ENCODE measurements at places on chromosomes 3 and 15. TPM values are rescaled to one million over a fixed set of nuclear protein-coding genes. Genes with fewer than 3 reads are reported as not detected.

DNA sequence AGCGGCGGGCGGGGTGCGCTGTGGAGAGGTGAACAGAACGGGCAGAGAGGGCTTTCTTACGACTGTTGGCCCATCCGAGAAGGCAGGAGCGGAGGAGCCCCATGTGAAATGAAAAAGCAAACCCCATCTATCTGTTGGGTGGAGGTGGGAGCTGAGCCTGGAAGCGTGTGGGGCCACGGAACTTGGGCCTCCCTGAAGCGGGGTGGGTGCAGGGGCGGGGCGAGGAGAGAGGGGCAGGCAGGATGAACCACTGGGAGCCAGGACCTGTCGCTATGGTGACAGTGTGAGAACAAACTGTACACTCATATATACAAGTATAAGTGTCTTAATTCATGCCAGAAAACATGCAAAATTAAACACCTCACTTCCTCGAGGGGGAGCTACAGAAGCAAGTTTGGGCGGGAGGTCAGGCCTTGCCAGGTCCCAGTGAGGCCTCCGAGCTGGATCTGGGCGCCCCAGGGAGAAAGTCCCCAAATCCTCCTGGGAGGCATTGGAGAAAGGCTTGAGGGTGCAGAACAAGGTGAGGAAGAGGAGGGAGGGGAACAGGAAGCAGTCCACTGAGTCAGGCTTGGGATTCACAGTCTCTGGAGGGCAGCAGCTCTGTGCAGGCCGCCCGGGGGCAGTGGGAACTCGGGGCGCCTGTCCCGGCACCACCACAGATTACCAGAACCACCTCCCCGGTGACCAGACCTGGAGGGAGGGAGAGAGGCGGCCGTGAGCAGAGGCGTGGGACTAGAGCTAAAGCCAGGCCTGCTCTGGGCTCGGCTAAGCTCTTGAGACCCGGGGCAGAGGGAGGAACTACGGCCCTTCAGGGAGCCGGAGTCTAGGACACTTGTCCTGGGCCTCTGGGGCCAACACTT is 34.8 kb downstream of the RBPMS2 start:
- peak overlapping the region; percentile 39 for H3K4me3 ChIP-seq
- DNase-seq = peak; percentile 98
- H3K36me3 ChIP-seq = peaks cover 17% of the 10 kb centered on the region
- H3K27me3 ChIP-seq = no peaks in the 10 kb centered on the region
- H3K4me1 ChIP-seq = no peaks in the 10 kb centered on the region

DNA sequence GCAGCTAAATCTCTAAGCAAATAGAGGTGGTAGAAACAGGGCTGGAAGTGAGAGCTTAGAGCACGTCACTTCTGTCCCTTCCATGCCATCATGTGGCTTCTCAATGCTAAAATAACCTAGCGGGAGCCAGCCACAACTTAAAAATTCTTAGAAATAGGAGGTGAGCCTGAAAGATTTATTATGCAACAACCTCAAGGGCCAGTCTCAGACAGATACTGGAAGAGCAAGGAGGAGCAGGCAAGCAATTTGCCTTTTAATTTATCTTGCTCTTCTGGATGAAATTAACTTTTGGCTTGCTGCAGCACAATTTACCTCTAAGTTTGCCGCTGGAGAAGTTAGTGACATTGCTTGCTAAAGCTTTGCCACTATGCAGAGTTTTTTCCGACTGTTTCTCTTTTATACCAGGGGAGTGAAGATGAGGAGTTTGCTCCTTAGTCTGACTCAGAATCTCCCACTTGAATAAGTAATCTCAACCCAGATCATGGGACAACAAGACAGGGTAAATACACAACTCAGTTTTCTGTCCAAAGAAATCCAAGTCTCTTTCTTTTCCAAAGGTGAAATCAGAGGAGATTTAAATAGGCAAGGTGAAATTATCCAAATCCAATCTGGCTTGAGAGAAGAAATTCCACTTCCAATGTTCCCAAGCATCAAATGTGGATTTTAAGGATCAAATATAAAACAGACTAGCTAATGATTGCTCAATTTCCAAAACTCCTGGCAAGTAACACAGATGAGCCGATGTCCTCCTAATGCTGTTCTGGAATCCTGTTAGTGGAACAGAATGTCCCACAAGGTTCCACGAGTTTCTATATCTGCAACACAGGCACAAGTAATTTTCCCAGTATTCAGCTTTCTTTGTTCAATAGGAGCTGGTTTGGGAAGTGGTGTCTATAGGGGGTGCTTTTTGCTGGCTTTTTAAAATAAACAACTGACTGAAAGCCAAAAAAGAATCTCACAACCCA is 329.4 kb upstream of the RORA start:
- no peak for DNase-seq
- H3K4me1 ChIP-seq = no peaks in the 10 kb centered on the region
- H3K36me3 ChIP-seq = no peaks in the 10 kb centered on the region

GRCh38 chr3:188951734-188952133 is 220.0 kb upstream of the TPRG1 start:
- H3K4me1 ChIP-seq = no peaks in the 10 kb centered on the region
- no peaks in the 10 kb centered on the region for H3K27me3 ChIP-seq

DNA sequence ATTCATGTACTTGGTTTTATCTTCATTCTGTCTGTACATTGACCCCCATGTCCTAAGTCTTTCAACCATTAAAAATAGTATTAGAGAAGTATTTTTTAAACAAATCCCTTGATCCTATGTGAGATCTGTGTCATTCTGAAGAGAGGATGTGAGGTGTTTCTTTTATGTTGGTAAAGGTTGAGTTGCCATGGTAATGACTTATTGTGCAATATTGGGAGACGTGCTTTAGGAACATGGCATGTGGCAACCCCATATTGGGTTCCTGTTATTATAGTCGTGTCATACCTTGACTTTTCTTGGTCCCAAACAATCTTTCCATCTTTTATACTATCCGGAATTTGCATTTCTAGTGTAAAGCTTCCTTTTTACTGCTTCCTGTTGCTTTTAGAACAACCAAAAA is 203.1 kb downstream of the KCNAB1 start:
- H3K27me3 ChIP-seq = no peaks in the 10 kb centered on the region
- H3K4me3 ChIP-seq = no peak overlapping the region
- DNase-seq = no peak
- H3K36me3 ChIP-seq = no peaks in the 10 kb centered on the region
- no peak overlapping the region for H3K27ac ChIP-seq

DNA sequence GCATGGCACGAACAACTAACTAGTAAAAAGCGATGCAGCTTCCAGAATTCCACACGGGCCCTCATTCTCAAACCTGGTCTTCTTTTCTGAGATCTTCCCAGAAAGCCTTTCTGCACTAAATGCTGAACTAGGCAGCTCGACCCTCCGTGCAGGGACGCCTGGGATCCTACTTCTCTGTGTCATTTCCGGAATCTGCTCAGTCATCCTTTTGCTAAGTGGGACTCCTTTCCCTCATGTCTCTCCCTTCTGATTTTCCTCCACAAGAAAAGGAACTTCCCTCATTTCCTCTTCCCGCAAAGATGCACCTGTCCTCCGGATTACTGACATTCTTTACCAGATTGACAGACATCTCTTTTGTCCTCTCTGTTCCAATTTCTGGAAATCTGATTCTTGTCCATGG is 9.2 kb upstream of the HES1 start:
- no peaks in the 10 kb centered on the region for H3K4me1 ChIP-seq
- H3K36me3 ChIP-seq = no peaks in the 10 kb centered on the region
- H3K27me3 ChIP-seq = no peaks in the 10 kb centered on the region
- no peak for DNase-seq
- H3K27ac ChIP-seq = no peak overlapping the region

- no peaks in the 10 kb centered on the region for H3K27me3 ChIP-seq
- no peak overlapping the region for H3K27ac ChIP-seq
- H3K36me3 ChIP-seq = no peaks in the 10 kb centered on the region
- no peak for DNase-seq
These were observed 68.8 kb upstream of the PRR23E start for GRCh38 chr3:127124120-127124519.

DNA sequence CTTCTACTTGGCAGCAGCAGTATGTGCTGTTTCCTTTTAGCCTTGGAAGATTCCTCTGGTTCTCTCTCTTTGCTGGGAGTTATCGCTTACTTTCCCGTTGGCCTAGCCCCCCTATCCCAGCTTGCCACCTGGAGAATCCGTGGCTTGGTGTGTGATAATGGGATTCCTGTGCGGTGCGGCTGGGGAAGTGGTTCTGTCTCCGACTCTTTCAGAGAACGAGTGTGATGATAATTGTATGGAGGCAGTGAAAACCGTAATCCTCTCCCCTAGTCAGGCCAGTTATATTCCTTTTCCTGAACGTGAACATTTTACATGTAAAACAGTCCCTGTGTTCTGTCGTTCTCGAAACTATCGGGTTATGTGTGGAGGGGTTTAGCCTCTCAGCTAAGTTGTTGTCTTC is 300.1 kb upstream of the C2CD4B start:
- H3K4me1 ChIP-seq = peaks cover 27% of the 10 kb centered on the region
- no peak overlapping the region for H3K27ac ChIP-seq
- no peaks in the 10 kb centered on the region for H3K36me3 ChIP-seq
- no peak overlapping the region for H3K4me3 ChIP-seq
- no peaks in the 10 kb centered on the region for H3K27me3 ChIP-seq
- DNase-seq = peak; percentile 36

DNA sequence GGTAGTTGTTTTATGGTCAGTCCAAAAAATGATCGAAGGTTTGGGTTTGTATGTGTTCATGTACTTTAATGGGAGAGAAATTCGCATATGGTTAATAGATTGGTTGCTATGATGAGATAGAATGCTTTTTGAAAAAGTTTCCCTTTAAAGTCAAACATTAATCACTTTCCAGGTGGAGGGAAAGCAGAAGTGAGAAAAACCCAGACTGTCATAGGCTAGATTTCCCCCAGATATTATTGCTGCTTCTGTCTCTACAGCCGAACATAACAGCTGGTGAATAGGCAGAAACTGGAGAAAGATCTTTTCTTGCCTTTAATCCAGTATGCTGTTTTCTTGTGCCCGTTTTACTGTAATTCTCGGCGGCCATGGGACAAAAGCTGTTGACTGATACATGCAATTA is 287.6 kb downstream of the SOX2 start:
- no peaks in the 10 kb centered on the region for H3K36me3 ChIP-seq
- no peak overlapping the region for H3K27ac ChIP-seq

DNA sequence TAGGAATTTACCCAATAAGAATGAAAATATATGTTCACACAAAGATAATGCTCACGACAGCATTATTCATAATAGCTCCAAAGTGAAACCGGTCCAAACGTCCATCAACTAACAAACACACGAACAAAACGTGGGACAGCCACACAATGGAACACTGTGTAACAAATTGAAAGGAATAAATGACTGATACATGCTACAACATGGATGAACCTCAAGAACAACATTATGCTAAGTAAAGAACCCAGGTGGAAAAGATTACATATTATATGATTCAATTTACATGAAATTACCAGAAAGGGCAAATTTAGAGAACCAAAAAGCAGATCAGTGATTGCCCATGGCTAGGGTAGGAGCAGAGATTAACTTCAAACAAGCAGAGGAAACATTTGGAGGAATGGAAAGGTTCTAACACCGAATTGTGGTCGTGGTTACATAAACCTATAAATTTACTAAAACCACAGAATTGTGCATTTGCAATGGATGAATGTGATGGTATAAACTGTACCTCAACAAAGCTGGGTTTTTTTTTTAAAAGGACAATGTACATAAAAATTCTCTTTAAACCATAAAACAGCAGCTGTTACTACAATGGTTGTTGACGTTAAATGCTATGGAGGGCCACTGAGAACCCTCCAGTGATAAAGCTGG is 76.3 kb downstream of the XXYLT1 start:
- peaks cover 27% of the 10 kb centered on the region for H3K4me1 ChIP-seq
- H3K27me3 ChIP-seq = no peaks in the 10 kb centered on the region

GRCh38 chr15:34628577-34629152 is 45.2 kb upstream of the GOLGA8B start:
- H3K4me3 ChIP-seq = no peak overlapping the region
- no peaks in the 10 kb centered on the region for H3K36me3 ChIP-seq
- DNase-seq = no peak
- H3K4me1 ChIP-seq = no peaks in the 10 kb centered on the region
- H3K27ac ChIP-seq = no peak overlapping the region
- no peaks in the 10 kb centered on the region for H3K27me3 ChIP-seq

GRCh38 chr15:53295574-53295973 is 463.9 kb downstream of the WDR72 start:
- no peaks in the 10 kb centered on the region for H3K36me3 ChIP-seq
- no peak overlapping the region for H3K4me3 ChIP-seq
- H3K27me3 ChIP-seq = no peaks in the 10 kb centered on the region
- H3K27ac ChIP-seq = no peak overlapping the region
- DNase-seq = no peak
- H3K4me1 ChIP-seq = no peaks in the 10 kb centered on the region

- DNase-seq = no peak
- no peaks in the 10 kb centered on the region for H3K4me1 ChIP-seq
- no peaks in the 10 kb centered on the region for H3K27me3 ChIP-seq
- no peak overlapping the region for H3K4me3 ChIP-seq
These were observed 60.9 kb downstream of the TGFBR2 start for GRCh38 chr3:30667280-30667651.

- no peaks in the 10 kb centered on the region for H3K27me3 ChIP-seq
- H3K4me3 ChIP-seq = no peak overlapping the region
- no peak for DNase-seq
- H3K27ac ChIP-seq = peak overlapping the region; percentile 36
- peaks cover 41% of the 10 kb centered on the region for H3K36me3 ChIP-seq
- H3K4me1 ChIP-seq = peaks cover 30% of the 10 kb centered on the region
These were observed 13.2 kb downstream of the EPHB3 start for GRCh38 chr3:184574515-184575417.

DNA sequence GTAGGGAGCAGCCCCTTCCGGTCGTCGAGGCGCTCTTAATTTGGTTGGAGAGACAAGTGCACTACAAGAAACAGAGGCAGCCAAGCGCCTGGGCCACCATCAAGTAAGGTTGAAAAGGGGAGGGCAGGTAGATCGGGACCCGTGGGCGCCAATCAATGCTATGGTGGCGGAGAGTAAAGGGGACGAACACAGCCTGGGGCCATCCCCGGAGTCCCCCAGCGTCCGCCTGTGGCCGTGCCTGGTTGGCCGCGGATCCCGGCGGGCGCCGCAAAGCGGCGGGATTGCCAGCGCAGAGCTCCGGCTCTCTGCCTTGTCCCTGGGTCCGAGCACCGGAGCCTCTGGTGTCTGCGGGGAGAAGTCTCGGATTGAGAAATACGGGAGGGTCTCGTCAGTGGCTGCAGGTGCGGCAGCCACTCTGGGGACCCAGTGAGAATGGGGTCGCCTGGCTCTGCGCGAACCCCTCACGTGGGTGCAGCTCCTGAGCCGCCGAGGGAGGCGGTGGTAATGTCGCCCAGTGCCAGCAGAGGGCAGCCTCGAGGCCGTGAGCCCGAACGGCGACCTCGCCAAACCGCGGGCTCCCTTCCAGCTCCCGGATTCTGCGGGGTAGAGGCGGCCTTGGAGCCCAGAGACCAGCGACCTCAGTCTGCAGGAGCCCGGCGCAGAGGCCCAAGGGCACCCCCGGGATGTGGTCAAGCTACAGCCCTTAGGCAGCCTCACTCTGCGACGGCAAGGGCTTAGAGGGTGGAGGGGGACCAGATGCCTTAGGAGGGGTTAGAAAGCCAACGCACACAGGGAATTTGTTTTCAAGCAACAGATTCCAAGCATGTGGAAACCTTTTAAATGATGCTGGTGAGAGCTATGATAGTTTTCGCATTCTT is 10.8 kb downstream of the FOXL2 start:
- peaks cover 66% of the 10 kb centered on the region for H3K27me3 ChIP-seq
- DNase-seq = peak; percentile 84
- no peaks in the 10 kb centered on the region for H3K36me3 ChIP-seq
- H3K4me1 ChIP-seq = peaks cover 33% of the 10 kb centered on the region

The GASK1A gene
- total RNA-seq = 17.4 TPM

The CHST14 gene
- total RNA-seq = 7.1 TPM

The WDR93 gene
- total RNA-seq = not detected

The NPTN gene
- total RNA-seq = 316 TPM

The GRK7 gene
- not detected for total RNA-seq

The TTLL13 gene
- total RNA-seq = not detected

The GABRG3 gene
- under 0.01 TPM for total RNA-seq

The CCR8 gene
- total RNA-seq = not detected

The ROPN1 gene
- not detected for total RNA-seq
